ENCODE measurements at places on chromosomes 16 and 17.

GRCh38 chr17:70405492-70406220 is 236.3 kb downstream of the KCNJ2 start:
- DNase-seq = no peak

GRCh38 chr16:67228905-67229304 is 2.0 kb downstream of the TMEM208 start:
- DNase-seq = no peak

DNA sequence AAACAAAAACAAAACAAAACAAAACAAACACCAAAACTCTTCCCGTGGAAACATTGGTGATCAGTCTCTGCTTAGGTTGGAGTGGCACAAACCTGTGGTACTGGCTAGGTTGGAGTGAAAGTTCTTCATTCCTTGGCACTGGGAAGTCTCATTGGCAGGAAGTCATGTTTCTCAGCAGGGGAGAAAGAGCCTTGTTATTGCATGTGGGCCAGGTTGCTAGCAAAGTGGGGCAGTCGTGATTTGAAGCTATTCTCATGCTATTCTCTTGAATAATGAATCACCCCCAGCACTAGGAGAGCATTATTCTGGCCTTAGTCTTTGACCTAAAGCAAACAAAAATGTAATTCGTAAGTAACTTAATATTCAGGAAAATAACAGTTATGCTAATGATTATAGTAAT is 24.3 kb upstream of the B4GALNT2 start:
- no peak for DNase-seq

- no peak for DNase-seq
Measured at GRCh38 chr17:73856556-73856955, 212.3 kb upstream of the SDK2 start.
